ENCODE measurements at places on chromosomes 12 and 14.

- no peak for DNase-seq
Measured at GRCh38 chr14:61428261-61428660, 106.9 kb downstream of the PRKCH start.

GRCh38 chr12:11759899-11760298 lies 110.4 kb downstream of the ETV6 start:
- DNase-seq = no peak

DNA sequence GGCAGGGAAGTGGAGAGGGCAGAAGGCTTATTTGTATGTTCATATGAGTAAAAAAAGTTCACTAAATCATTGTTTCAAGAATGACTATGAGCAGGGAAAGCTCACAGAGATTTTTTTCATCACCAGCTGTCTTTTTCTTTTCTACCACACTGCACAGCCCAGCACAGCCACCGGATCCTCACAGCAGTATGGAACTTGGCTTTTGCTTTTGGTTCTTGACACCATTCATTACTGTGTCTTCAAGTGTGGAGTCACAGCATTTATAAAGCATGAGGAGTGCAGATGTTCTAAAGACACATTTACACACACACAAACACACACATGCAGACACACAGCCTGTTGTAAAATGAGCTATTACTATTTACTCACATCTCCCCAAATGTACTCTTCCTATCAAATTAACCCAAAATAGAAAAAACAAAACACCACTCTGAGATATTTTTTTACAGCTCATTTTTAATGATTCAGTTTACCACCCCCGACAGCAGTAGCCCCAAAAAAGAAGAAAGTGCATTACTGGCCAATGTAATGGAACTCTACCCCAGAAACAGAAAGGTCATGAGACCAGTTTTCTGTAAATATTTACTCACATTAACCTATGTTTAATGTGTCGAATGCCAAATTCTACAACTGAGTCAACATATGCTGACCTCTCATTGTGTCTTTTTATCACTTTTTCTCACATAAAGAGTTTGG lies 60.5 kb downstream of the BTG1 start:
- no peak for DNase-seq

DNA sequence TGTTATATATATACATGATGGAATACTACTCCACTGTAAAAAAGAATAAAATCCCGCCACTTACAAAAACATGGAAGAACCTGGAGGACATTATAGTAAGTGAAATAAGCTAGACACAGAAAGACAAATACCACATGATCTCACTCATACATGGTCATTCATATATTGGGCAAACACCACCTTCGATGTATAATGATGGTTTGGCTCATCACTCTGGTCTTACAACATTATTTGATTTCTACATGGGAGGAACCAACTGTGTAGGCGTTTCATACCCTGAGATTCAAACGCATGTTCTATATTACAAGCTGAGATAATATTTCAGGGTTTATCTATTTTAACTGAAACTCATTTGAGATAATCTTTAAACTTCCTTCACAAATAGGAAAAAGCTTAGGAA lies 48.3 kb downstream of the ABCD2 start:
- no peak for DNase-seq

- no peak for DNase-seq
Measured at GRCh38 chr14:64234877-64235651, 59.1 kb downstream of the ESR2 start.

GRCh38 chr12:1918081-1918883 lies at the start of gene CACNA2D4:
CACNA2D4 (minus strand) TSS chr12:1918652; CDS start chr12:1918473, 179 bp downstream.
- DNase-seq = no peak

DNA sequence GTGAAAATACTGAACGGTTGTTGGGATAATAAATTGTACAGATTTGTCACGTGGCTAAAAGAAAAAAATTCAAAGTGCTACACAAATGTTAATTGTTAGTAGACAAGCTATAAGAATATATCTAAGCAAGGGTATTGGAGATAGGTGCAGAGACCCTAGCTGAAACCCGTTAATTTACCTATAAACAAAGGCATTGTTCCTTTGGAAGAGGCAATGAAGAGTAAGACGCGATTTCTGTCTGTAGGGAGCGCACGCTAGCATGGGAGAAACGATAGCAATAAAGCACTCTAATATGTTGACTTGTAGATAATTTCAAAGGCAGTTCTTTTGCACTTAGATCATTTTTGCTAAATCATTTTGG lies 565 bp downstream of the CCDC77 start:
- DNase-seq = peak; percentile 18

DNA sequence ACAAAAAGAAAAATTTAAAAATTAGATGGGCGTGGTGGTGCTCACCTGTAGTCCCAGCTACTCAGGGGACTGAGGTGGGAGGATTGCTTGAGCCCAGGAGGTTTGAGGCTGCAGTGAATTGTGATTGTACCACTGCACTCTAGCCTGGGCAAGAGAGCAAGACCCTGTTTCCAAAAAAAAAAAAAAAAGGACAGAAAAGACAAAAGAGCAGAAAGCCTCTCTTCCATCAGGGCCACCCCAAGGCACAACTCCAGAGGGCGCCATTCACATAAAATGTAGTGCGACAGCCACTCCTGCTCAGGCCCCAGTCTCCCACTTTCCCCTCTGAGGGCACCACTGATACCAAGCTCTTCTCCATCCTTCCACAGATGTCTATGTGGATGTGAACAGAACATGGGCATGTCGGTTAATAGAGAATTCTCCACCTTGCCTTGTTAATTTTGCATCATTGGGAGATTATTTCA lies 41.8 kb downstream of the DGLUCY start:
- DNase-seq = no peak

DNA sequence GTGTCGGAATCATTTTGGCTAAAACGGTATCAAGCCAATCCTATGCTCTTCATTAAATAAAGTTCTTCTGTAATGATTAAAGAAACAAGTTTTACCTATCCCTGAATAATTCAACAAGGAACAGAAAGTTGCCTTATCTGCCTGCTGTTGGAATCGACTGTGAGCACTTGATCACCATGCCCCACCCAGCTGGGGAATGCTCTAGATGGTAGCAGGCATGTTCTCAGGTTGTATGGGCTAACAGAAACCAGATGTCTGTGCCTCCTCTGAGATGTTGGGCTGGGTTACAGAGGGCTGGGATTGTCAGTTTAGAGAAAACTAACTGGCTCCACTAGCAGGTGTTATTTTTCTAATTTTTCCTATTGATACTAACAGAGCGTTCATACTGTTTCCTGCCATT lies 28.9 kb downstream of the RTRAF start:
- peak; percentile 33 for DNase-seq

- DNase-seq = no peak
Measured at GRCh38 chr14:71317385-71318096, 410.3 kb downstream of the PCNX1 start.

GRCh38 chr12:42933461-42934081 lies 344.0 kb upstream of the PRICKLE1 start:
- no peak for DNase-seq

DNA sequence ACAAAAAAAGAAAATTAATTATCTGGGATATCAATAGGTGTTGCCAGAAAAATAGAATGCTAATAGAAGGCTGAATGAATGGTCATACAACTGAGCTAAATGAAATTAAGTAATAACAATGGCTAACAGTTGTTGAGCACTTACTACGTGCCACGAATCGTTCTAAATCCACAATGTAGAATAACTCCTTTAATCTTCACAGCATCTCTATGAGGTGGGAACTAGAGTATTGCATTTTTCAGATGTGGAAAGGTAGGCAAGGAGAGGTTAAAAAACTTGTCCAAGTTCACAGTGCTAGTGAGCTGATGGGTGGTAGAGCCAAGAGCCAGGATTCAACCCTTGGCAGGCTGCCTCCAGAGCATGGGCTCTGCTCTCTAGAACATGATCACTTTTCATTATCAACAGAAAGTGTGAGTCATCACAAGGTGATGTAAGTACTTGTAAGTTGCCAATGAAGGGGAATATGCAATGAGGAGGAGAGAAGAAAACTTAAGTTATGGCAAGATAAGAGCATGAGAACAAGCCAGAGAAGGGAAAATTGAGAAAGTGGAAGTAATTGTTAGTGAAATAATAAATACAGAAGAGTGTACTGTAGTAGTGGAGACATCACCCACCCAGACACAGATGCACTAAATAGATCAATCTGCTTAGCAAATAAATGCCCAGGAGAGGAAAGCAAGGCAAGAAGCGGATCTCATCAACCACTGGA lies 122.1 kb downstream of the PRKD1 start:
- DNase-seq = peak; percentile 97

GRCh38 chr12:74891083-74891668 lies 318.5 kb downstream of the KCNC2 start:
- DNase-seq = no peak

DNA sequence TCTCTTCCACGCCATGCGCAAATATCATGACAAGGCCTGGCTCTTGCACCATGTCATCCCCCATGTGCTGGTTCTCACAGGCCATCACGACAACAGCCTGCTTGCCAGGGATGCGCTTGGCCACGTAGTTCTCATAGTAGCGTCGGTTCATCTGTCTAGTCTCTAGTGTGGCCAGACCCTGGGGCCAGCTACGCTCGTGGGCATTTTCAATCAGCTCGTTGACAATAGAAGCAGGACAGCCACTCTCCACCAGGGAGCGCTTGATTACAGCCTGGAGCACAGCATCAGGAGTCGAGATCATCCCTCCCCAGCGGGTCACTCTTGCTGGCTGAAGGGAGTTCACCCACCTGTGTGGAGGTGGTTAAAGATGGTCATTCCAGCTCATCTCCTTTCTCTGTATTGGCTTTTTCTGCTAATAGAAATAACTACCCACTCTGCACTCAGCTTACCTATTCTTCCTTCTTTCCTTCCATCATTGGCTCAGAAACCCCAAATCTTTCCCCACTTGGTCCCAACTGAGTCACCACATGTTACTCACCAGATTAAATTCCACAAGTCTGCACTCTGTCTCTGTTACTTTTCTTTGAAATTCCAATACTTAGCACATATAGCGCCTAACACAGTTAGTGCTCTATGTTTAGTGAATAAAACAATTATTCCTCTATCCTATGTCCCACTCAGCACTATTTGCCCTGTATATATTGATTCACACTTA lies 15.1 kb downstream of the RNF41 start:
- peak; percentile 33 for DNase-seq

GRCh38 chr12:54830199-54830598 lies 24.1 kb upstream of the MUCL1 start:
- DNase-seq = no peak

DNA sequence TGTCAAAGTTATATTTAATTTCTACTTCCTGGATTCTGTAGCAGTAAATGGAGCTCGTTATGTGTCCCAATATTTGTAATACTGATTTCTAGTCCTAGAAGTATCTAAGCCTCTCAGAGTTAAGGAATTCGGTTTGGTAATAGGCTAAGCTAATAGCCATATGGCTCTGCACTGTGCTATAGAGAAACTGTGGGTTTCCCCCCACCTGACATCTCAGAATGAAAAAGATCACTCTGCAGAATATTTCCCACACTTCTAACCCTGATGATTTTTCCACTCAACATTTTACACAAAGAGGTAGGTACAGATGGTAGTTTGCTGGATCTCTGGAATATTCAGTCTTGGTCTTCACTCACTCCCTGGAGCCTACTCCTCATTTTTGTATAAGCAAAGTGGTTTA lies 71.2 kb downstream of the BORCS5 start:
- DNase-seq = no peak

GRCh38 chr12:32264961-32265360 lies 134.4 kb upstream of the FGD4 start:
- DNase-seq = peak; percentile 27

GRCh38 chr12:1760566-1761382 lies 59.6 kb upstream of the LRTM2 start:
- peak; percentile 42 for DNase-seq

DNA sequence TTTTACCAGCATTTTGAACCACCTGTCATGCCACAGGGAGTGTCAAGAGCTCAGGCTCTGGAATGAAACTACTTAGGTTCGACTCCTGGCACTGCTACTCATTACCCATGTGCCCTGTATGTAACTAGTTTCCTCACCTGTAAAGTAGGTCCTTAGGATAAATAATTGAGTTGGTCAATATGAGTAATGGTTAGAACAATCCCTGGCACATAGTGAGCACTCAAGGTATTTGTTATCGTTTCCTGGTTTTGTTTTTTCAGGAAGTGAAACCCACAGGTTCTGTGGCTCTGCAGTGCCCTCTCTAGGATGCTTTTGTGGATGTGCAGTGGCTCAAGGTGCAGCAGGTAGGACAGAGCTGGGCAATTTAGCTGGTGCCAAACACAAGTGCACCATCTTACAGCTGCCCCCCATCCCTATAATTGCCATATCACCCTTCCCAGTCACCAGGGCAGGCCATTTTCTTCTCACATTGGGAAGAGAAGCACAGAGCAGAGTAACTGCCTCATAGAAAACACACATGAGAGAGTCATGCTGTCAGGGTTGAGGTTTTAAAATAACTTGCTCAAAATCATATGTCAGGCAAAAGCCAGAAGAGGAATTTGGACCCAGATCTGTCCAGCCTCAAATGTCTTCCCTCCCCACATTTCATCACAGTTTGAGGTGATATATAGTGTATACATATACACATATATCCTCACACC lies 297.5 kb downstream of the RPAP3 start:
- no peak for DNase-seq

GRCh38 chr12:1466481-1467154 lies 127.8 kb downstream of the FBXL14 start:
- no peak for DNase-seq

- no peak for DNase-seq
Measured at GRCh38 chr12:128606051-128606450, 217.7 kb downstream of the SLC15A4 start.

DNA sequence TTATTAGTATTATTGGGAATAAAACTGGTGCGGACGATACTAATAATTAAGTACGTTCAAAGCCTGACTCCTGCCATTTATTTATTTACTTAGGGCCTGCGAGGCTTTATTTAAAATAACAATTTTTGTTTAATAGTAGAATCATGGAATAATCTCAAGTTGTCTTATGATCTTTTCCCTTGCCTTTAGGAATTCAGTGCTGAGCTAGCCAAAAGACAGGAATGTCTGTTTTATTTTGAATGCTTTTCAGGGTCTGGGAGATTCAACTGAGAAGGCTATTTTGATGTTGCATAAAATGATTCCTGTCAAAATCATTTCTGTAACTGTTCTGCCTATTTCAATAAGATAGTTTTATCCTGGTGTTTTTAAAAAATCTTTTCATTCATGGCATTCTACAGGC lies 489.8 kb downstream of the EGLN3 start:
- no peak for DNase-seq

DNA sequence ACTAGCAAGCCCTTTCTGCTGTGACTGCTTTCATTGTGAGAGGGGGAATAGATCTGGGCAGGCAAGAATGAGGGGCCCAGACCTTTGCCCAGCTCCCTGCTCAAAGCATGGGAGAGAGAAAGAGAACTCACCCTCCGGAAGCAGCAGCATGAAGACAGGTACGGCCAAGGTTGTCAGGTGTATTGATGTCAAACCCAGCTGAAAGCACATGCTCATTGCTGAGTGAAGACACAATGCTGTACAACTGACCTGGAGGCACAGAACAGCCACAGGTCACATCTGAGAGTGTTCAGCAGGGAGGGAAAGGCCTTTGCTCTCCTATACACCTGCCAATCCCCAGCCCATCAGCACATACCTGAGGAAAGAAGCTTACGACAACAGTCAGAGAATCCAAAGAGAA lies 5.5 kb downstream of the ANKRD52 start:
- no peak for DNase-seq

Data from fibroblast of the conjunctiva (primary cell).